ENCODE measurements at places on chromosomes 2 and 18.

DNA sequence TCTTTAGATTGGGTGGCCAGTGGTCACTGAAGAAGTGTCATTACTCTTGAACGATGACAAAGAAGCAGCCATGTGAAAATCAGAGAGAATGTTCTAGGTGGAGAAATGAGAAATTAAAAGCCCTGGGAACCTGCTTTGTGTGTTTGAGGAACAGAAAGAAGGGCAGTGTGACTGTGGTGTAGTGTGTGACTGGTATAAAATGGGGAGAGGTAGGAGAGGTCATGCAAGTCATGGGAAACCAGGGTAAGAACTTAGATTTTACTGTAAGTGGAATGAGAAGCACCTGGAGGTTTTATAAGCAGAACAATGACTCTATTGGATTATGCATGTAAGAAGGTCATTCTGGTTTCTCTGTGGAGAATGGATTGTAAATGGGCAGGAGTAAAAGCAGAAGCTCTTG, 12.2 kb downstream of the ICOS start:
- DNase-seq: no peak

DNA sequence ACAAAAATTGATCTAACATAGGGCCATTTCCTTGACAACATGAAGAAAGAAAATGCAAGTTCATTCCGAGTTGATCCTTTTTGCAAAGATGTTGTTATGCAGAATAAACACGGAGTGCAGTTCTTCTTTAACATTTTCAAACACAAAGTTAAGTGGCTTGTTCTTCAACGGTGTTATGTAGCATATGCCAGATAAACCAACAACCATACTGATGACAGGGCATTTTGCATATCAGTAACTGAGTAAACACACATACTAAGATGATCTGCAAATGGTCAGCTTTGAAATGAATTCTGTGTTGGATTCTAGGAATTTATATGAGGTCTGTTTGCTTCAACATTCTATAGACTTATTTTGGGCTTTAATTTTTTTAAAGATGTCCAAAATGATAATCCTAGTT, 266.4 kb downstream of the GPD2 start:
- DNase-seq: no peak

- DNase-seq: no peak
Observed at GRCh38 chr2:234963773-234964615, 12.2 kb downstream of the SH3BP4 start.

DNA sequence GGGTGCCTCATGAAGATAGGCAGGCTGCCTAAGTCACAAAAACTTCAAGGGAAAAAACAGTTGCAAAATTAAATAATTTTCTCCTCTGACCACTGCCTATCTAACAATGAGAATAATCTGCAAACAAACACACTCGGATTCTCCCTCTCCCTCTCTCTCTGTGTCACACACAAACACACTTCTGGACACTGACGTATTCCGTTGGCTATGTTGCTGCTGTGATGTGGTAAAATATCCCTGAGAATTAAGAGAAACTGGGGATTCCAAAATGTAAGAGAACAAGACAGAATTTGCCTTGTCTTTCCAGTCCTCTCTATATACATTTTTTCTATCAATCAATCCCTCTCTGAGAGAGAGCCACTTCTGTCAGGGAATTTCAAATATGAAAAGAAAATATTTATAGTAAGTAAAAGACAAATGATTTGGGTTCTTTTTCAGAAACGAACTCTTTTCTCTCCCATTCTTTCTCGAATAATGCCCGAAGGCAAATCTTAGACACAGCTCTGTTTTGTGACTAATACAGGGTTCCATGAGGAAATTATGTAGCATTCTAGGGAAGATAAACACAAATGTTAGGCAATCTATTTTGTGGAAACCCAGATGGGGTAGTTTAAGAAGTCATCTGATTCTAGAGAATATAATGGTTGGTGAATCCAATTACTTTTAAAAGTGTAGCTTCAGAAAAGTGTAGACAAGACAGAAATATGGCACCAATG, 310.3 kb upstream of the CYP26B1 start:
- no peak for DNase-seq

DNA sequence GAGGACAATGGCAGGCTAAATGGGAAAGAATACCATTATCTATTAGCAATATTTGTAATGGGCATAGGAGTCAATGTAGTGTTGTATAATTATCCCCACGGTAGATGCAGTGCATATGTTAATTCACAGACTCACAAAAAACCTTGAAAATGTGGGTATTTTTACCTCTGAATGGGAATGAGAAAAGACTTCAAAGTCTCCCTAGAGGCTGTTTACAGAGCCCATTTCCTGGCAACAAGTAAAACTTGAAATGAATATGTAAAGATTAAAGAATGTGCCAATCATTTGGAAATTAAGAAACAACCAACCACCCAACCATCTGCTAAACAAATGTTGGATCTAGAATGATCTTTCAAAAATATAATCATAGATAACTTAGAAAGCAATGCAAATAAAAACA, 27.1 kb downstream of the TRPM8 start:
- DNase-seq: no peak

DNA sequence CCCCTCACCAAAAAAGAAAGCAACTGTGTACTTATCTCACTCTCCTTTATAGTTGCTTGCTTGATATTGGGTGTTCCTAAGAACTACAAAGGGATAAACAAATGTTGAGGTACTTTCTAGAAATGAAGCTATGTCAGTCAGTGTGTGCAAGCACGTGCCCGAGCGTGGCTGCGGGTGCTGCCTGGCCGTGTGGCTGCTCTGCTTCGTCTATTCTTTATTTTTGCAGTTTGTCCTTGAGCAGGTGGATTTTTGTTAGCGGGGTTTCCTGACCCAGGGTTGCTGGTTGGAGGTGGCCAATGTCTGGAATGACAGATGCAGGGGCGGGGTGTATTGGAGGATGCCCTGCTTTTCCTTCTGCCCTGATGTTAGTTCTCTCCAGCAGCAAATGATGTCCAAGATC, 62.6 kb downstream of the ACOXL start:
- no peak for DNase-seq

DNA sequence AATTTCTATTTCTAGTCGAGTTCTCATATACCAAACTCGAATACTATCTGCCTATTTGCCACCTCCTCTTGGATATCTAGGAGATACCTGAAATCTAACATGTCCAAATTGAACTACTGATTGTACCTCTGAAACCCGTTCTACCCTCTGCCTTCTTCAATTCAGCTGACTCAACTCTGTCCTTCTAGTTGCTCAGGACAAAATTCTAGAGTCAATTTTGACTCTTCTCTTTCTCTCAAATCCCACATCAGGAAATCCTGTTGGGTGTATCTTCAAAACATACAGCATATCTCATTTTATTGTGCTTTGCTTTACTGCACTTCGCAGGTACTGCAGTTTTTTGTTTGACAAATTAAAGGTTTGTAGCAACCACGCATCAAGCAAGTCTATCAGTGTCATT, 137.8 kb downstream of the ZAP70 start:
- no peak for DNase-seq

DNA sequence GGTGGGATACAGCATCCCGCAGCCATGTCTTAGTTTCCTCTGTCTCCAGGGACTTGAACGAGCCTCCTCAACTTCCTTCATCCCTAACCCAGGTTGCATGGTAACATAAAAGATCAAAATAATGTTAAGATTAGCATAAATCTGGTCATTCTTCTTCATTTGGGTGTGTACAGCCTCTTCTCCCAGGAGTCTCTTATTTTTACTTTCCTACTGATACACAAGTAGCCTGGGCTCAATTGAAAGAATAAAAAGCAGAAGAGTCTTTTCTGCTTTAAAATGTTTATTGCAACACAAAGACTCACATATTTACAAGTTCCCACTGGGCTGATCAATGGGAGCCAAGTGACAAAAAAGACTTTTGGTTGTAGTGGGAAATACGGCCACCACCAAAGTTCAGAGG, 137.9 kb upstream of the PID1 start:
- DNase-seq: no peak

GRCh38 chr2:149132339-149132738, 93.8 kb downstream of the LYPD6B start:
- no peak for DNase-seq

- no peak for DNase-seq
Observed at GRCh38 chr2:175393851-175394250, 212.3 kb upstream of the ATP5MC3 start.

DNA sequence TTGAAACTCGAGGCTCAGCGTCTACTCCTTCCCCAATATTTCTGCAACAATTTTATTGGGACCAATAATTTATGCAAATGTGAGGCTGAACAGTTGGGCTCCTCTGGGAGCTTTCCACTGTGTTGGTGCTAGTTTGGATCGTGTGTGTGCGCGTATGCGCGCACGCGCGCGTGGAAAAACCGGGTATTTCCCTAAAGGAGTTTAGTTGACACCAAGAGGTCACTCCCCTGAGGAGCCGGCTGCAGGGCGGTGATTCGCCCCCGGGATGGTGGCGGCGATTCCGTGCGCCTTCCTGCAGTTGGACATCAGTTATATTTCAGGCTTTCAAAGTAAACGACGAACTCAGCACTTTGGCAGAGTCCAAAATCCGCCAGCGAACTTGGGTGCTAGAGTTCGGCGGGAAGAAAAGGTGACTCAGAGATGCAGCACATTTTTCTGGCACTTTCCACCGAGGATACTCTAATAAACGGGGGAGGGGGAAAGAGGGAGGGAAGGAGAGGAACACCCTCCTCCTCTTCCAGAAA, 186.5 kb upstream of the FANCL start:
- no peak for DNase-seq

GRCh38 chr2:240428245-240428644, 7.2 kb upstream of the GPC1 start:
- no peak for DNase-seq

DNA sequence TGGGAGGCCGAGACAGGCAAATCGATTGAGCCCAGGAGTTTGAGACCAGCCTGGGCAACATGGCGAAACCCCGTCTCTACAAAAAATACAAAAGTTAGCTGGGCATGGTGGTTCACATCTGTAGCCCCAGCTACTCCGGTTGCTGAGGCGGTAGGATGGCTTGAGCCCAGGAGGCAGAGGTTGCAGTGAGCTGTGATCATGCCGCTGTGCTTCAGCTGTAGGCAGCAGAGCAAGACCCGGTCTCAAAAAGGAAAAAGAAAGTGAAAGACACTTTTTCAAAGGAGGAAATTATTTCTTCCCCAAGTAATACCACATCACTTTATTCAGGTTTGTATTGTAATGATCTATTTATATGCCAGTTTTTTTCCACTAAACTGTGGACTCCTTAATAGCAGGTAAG, 35.7 kb upstream of the TAF4B start:
- peak; percentile 36 for DNase-seq

GRCh38 chr2:40405465-40405864, 46.4 kb downstream of the SLC8A1 start:
- DNase-seq: no peak

GRCh38 chr2:114661971-114662939, 219.8 kb downstream of the DPP10 start:
- no peak for DNase-seq

Measured in memory B cell (primary cell).